ENCODE measurements at places on chromosomes 2 and 18.

DNA sequence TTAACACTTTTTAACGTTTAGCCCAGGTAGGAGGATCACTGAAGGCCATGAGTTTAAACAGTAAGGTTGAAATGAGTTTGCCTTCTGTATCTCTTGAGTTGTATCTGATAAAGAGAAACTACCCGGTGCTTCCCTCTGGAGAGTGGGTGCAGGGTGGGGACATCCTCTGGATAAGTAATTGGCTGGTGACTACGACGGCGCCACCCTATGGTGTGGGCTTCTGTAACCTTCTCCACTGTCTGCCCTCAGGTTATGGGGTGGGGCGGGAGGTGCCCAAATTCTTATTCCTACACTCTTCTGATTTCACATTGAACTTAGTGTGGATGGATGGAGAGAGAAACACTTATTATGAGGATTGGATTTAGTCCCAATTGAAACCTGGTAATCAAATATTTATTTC, 68.8 kb downstream of the LDLRAD4 start:
- DNase-seq: no peak

- DNase-seq: no peak
These were observed 69.4 kb downstream of the MYO3B start for GRCh38 chr2:170247333-170247732.

- no peak for DNase-seq
These were observed 31.9 kb downstream of the SNED1 start for GRCh38 chr2:241030333-241030680.

GRCh38 chr18:7878265-7879211, 311.4 kb downstream of the PTPRM start:
- DNase-seq: no peak

DNA sequence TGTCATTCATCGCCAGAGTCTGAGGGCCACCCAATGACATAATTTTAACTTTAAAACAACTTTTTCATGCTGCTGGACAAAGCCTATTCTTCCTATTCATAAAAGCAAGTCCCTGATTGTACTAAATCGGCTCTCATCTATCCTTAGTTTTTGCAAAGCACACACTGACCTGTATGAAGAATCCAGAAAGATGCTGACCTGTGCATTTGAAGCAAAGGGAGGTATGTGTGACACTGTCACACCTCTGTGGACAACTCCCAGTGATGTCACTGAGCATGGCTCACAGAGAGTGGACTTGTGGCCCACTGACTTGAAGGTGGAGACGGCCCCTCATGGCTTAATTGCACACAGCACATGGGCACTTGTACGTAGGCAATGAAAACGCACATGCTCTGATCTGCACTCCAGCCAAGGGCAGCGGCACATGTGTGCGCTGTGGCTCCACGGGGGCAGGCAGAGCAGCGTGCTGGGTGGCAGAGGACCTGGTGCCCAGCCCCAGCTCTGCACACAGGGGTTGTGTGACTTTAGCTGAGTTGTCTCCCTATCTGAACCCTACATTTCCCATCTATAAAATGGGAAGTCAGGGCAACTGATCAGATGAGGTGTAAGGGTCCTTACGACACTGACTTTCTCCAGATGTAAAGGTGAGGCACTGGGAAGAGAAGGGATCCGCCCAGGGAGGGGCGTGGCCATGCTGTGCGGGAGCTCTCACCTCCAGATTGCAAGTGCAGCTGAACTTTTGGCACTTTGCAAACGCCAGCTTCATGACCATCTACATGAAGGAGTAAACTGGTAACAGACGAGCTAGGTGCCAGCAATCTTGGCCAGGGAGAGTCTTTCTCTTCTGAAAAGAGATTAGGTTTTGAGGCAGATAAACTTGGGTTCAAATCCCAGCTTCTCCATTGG, 14.3 kb upstream of the ODC1 start:
- DNase-seq: no peak

GRCh38 chr2:111054791-111055691, 65.7 kb upstream of the BCL2L11 start:
- no peak for DNase-seq

DNA sequence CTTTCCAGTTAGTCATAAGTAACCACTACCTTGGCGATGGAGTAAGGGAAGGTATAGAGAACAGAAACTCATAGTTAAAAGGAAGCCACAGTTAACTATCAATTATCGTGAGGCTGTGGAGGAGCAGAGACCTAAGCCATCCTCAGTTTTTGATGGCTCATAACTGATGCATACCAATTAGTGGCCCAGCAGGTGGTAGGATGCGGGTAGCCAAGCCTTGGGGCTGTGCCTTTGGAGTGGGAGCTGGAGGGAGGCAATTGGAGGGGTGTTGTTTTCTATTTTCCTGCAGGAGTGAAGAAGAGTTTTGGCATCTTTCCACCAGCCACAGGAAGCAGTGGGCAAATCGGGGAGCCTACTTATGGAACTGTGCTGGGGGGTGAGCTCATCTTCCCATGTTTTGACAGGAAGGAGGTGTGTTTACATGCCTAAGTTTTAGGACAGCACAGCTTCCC, 194.8 kb downstream of the TPGS2 start:
- DNase-seq: no peak

- no peak for DNase-seq
These were observed 7.8 kb downstream of the ANTXR1 start for GRCh38 chr2:69020496-69021426.

GRCh38 chr2:120108049-120108448, 95.2 kb downstream of the EPB41L5 start:
- no peak for DNase-seq

DNA sequence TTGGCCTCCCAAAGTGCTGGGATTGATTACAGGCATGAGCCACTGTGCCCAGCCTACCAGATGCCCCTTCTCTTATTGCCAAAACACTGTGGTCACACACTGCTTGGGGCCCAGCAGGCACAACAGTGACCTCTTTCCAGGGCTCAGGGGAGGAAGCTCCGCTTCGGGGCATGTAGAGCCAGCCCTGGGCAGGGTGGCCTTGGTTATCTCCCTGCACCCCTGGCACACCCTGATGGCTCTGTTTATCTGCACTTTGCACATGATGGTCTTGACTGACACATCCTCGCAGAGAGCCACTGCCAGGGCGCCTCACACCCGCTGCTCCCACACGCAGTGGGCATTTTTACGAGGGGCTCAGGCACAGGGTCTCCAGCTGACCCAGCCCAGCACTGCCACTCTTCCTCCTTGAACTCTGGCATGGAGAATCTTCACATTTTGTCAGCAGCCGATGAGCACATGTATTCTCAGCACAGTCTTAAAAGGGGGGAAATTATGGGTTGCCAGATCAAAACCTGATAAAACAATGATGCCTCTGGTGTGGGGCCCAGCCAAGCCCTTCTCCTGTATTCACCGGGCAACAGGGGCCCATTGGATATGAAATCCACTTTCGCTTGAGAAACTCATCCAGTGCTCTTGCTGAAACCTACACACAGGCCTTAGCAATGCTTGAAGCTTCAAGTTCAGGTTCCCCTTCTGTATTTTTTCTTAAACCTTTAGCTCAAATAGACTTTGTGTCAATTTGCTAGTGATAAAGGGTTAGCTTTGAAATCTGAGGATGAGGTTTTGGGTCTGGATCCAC, 5.9 kb downstream of the GYPC start:
- DNase-seq: no peak

- no peak for DNase-seq
These were observed 257.9 kb downstream of the DYSF start for GRCh38 chr2:71711133-71711855.

DNA sequence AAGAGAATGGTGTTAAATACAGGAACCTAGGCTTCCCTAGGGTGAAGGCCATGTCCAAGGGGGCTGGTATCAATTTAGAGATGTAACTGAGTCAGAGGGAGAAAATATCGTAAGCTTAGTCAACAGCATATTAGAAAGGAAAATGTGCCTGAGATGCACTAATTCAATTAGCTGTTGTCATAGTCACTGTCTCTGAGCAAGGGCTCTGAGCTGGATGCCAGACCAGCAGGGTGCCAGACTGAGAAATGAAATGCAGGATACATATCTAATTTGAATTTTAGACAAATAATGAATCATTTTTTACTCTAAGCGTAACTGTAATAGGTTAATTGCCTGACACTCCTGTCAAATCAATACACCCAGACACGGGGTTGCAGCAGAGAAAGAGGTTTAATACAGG, 11.4 kb upstream of the SLC35F6 start:
- DNase-seq: no peak

DNA sequence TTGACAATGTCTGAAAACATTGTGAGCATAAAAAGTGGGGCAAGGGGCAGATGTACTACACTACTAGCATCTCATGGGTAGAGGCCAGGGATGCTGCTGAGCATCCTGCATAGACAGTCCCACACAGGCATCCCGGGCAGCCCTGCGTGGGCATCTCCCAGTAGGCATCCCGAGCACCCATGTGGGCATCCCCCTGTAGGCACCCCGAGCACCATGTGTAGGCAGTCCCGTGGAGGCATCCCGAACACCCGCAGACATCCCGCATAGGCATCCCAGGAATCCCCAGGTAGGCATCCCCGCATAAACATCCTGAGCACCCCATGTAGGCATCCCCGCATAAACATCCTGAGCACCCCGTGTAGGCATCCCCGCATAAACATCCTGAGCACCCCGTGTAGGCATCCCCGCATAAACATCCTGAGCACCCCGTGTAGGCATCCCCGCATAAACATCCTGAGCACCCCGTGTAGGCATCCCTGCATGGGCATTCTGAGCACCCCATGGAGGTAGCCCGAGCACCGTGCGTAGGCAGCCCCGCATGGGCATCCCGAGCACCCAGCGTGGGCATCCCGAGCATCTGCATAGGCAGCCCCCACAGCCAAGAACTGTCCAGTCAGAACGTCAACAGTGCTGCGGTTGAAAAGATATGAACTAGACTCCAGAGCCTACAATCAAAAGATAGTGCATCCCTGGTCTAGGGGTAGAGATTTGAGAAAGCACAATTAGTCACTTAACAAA, 273.5 kb downstream of the NBAS start:
- no peak for DNase-seq

GRCh38 chr2:223095207-223095606, 43.2 kb downstream of the KCNE4 start:
- no peak for DNase-seq

GRCh38 chr2:183490914-183491313, 366.7 kb downstream of the NUP35 start:
- DNase-seq: no peak

DNA sequence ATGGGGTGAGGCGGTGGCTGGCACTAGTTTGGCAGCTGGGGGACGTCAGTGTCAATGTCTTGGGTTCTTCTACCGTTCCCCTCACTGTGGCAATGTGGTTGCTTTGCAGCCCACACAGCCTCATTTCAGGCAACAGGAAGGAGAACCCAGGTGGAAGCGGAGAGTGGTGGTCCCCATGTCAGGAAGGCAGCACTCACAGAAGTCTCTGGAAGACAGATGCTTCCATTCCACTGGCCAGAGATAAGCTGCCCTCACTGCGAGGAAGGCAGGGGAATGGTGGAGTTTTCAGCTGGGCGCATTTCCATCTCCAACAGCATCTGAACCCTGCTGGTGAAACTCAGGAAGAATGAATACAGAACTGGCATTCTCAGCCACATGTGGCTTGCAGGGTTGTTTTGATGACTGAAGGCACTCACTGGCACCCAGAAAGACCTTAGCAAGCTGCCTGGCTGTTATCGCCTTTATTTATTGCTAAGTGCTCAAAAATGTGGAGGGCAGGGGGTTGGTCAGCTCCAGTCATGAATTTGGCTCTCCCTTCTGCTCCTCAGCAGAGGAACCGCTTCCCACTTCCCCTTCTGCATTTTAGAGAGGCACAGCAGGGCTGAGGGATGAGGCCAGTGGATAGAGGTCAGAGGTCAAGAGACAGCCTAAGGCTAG, 19.4 kb downstream of the KCNIP3 start:
- DNase-seq: no peak

- no peak for DNase-seq
These were observed 67.8 kb downstream of the CIB4 start for GRCh38 chr2:26573241-26573925.

DNA sequence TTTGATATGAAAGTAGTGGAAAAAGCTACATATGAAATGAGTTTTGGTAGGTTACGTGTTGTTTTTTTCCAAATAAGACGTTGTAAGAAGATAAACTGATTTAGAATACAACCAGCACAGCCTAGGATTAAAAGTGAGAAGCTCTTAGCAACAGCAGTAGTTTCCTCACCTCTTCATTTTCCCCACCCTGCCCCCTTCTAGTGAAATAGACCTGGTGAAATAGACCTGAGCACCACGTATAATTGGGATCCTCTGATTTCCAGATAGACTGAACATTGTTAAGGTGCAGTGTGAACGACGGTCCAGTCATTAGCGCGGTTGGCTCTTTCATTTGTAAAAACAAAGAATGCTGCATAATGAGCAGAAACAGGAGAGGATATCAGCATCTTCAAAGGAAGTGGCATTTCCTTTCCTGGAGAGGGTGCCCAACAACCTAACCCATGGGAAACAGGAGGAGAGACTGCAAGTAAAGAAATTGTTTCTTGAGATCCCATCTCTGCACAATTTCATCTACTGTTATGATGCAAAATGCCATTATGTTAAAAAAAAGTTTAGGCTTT, 114.3 kb downstream of the FIGN start:
- no peak for DNase-seq

- no peak for DNase-seq
These were observed 11.2 kb downstream of the GAREM1 start for GRCh38 chr18:32459361-32460101.

- no peak for DNase-seq
These were observed 318.8 kb upstream of the REV1 start for GRCh38 chr2:99808361-99809200.

DNA sequence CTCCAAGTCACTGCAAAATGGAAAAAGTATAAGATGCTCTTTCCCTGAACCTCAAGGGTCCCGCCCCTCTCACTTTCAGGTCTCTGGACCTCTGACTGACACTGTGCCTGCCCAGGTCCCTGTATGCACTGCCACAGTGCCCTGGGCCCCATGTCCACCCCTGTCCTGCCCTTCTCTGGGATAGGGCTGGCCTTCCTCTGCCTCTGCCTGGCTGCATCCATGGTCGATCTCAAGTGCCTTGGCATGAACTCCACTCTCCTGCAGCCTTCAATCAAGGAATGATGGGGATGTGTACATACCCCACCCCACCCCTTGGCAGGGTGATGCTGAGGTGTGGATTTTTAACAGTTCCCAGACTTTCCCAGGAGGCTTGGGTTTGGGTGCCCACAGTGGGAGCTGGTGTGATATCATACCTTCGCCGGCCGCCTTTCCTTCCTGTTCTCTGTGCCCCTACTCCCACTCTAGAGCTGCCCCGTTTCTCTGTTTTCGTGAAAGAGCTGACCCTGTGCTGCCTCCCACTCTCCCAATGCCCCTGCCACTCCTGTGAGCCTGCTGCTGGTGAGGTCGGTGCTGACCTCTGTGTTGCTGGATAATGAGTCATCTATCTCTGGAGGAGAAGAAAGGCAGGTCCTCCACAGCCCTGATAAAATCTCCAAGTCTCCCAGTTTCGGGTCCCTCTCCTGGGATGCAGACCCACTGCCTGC, 18.9 kb downstream of the PTPN18 start:
- no peak for DNase-seq

DNA sequence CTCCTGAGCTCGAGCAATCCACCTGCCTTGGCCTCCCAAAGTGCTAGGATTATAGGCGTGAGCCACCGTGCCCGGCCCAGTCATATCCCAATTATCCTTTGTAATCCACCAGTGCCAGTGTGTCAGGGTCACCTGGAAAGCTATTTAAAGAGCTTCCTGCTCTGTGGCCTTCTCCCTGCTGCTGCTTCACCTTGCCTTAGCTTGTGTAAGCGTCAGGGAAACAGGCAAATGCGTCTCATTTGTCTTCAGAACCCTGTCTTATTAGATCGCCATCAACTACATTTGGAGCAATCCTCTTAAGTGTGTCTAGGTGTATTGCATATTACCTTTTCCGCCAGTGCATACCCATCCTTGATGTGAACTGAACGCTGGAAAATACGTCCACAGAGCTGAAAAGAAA, 10.2 kb downstream of the KIF5C start:
- no peak for DNase-seq

GRCh38 chr2:229713371-229714079, 830 bp downstream of the DNER start:
- peak; percentile 14 for DNase-seq
